RWPE2 (cell line): ENCODE measurements at places on chromosomes 12 and 14.

DNA sequence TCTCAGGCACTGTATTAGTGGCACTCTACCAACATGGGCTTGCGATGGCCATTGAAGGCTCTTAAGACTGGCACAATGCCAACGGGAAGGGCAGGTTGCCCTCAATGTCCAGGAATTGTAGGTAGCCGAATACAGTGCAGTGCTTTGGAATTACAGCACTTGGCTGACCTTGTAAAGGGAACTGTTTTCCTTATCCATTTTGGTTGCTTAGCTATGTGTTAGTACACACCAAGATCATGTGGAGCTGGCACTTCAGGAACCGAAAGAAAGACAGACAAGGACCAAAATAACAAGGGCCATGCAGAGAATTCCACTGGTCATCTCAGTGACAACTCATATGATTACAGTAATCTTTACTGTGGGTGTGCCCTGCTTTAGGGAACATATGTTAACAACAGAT is 72.7 kb downstream of the DYRK2 start:
- DNase-seq: no peak

GRCh38 chr14:104694991-104695659 is 5.7 kb downstream of the INF2 start:
- DNase-seq: no peak

- no peak for DNase-seq
These were observed 3.8 kb upstream of the SDSL start for GRCh38 chr12:113418213-113418879.

DNA sequence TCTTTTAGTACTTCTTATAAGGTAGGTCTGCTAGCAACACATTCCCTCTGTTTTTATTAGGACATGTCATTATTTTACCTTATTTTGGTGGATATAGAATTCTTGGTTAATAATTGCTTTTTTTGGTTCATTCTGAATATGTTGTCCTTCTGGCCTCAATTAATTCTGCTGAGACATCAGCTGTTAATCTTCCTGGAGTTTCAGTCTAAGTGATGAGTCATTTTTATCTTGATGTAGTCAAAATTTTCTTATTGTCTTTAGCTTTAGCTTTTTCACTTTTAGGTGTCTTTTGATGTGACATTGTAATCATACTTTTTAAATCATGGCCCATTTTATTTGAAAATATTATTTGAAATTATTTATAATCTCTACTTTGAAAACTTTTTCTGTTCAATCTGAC is 104.9 kb upstream of the PMCH start:
- DNase-seq: no peak

GRCh38 chr14:68780358-68781160 is 12.3 kb downstream of the ZFP36L1 start:
- DNase-seq: no peak

GRCh38 chr12:18492372-18493025 is 231.2 kb downstream of the PIK3C2G start:
- DNase-seq: no peak

- no peak for DNase-seq
These were observed 184.9 kb upstream of the MYL2 start for GRCh38 chr12:111105294-111105693.

GRCh38 chr12:33438851-33439586 is 600 bp downstream of the SYT10 start:
- peak; percentile 36 for DNase-seq

GRCh38 chr12:84698576-84699333 is 213.8 kb downstream of the SLC6A15 start:
- no peak for DNase-seq

- no peak for DNase-seq
These were observed at the start of gene TAS2R8 for GRCh38 chr12:10807186-10807585. TSS of gene TAS2R8 (minus strand) at chr12:10807286. CDS start at chr12:10806980, 306 bp downstream.

DNA sequence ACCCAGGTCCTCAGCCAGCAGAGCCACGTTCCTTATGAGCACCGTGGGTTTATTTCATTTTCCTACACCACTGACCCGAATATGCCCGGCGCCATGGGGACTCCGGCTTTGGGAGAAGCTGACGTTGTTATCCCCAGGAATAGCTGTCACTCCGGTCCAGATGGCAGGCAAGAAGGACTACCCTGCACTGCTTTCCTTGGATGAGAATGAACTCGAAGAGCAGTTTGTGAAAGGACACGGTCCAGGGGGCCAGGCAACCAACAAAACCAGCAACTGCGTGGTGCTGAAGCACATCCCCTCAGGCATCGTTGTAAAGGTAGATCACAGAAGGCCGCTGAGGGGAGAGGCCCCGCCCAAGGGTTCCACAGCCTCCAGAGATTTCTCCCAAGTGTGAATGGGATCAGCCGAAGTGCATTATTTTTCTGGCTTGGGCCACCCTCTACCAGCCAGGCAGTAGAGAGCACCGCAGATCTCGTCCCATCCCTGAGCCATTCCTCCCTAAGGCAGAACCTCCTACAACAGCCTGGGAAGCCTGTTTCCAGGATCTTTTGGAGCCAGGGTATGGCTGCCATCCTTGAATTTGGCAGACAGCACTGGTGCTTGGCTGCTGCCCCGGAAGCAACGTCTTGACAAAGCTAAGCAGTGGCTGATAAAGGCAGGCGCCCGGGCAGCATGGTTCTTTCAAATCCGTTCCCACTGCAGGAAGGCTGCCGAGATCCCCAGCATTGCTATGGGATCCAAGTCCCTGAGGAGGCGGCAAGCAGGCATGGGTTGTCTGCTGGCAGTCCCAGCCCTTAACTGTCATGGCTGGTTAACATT is 17.8 kb downstream of the CDK2AP1 start:
- DNase-seq: no peak
